Progenitor cell of endocrine pancreas (in vitro differentiated cells): ENCODE measurements at places on chromosomes 6 and 20. TPM values are rescaled to one million over a fixed set of nuclear protein-coding genes. Genes with fewer than 3 reads are reported as not detected.
A peak's percentile ranks its signal among the peaks of the same experiment; 100 is the strongest.

GRCh38 chr6:147179809-147180208 lies 24.4 kb upstream of the STXBP5 start:
- DNase-seq = no peak

- DNase-seq = no peak
Observed at GRCh38 chr6:93604951-93605350, 185.6 kb upstream of the EPHA7 start.

- DNase-seq = no peak
Observed at GRCh38 chr6:21342501-21342900, 251.1 kb upstream of the SOX4 start.

- DNase-seq = no peak
Observed at GRCh38 chr20:3839328-3839727, 7.3 kb upstream of the MAVS start.

- no peak for DNase-seq
Observed at GRCh38 chr6:8223678-8224077, 121.3 kb upstream of the EEF1E1 start.

- DNase-seq = no peak
Observed at GRCh38 chr6:33987531-33988021, 158.3 kb downstream of the GRM4 start.

GRCh38 chr20:40945754-40946450 lies 82.7 kb upstream of the TOP1 start:
- DNase-seq = peak; percentile 31

DNA sequence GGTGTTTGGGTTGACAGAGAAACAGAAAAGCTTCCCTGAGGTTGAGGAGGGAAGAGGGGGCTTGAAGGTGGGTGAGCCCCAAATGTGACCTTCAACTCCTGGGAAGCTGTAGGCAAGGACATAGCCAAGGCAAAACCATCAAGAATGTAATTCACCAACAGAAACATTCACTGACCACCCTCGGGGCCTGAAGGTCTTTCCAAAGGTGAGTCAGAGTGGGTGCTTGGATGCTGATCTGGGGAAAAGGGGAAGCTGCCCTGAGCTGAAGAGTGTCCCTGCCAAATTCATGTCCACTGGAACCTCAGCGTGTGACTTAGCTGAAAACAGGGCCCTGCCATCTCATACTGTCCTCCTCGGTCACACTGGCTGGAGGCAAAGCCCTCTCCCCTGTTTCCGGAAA lies 234.2 kb upstream of the SULF2 start:
- DNase-seq = no peak

DNA sequence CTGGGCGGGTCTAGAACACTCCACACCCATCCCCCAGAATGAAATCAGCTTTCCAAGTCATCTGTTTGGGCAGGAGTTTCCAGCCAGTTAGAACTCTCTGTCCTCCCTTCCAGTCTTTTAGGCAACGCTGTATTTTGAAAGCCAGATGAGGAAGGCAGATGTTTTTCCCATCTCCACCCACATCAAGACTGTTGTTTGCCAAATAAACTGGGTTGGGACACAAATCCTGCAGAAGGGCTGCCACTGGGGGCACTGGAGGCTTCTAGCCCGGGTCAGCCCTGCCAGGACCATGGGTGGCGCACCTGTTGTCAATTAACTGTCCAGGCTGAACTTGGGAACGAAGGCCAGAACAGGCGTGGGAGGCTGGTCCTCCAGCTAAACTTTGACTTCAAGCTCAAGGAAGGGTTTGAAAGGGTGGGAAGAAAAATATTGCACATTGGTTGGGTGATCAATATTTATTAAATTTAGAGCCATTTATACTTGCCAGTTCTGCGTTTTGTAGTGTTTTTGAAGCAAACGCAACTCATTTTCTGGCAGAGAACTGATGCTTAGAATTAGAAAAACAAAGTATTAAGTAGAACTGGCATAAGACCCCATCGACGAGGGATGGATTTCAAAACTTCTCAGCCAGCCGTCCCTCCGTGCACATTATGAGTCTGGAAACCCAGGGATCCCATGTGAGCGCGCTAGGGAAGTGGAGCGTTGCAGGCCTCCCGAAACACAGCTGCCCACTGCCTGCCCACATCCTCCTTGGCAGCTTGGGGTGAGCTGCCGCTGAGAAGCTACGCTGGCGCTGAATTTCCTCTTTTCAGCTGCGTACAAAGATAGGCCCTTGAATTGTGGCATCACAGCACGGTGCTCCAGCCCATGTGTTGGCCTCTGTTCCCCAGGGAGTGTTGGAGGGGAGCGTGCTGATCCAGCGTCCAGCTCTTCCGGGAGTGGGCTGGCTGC lies 297.4 kb downstream of the QKI start:
- no peak for DNase-seq

- no peak for DNase-seq
Observed at GRCh38 chr20:58566981-58567380, 51.8 kb upstream of the APCDD1L start.

GRCh38 chr6:166341464-166341863 lies 881 bp downstream of the SFT2D1 start:
- DNase-seq = no peak

GRCh38 chr20:15702161-15702560 lies 871.1 kb downstream of the KIF16B start:
- no peak for DNase-seq

DNA sequence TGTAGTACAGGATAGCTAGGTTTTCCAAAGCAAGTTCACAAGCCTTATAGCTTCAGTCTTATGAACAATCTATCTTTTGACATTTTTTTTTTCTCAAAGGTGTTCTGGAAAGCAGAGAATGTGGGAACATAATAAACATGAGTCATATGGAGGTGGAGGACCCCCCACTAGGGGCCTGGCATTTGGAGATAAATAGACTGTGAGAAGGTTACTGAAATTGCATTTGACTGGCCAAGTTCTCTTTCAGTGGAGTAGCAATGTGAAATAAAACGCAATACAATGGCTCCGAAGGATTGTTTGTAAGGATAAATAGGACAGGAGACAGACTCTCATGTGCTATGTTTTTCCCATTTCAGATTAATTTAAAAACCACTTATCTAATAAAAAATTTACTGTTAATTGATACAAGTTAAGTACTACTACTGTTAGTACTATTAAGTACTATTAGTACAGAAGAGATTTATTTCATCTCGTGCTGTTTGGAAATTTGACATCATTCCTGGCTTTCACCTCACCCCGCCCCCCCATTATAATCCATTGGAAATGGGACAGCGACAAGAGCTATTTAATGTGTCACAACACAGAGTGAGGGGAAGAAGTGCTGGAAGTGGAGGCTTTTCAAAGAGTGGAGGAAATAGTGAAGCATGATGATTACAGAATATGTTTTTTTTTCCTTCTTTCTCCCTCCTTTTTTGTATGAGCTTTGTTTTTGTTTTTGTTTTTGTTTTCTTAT lies 122.6 kb upstream of the ID4 start:
- no peak for DNase-seq

DNA sequence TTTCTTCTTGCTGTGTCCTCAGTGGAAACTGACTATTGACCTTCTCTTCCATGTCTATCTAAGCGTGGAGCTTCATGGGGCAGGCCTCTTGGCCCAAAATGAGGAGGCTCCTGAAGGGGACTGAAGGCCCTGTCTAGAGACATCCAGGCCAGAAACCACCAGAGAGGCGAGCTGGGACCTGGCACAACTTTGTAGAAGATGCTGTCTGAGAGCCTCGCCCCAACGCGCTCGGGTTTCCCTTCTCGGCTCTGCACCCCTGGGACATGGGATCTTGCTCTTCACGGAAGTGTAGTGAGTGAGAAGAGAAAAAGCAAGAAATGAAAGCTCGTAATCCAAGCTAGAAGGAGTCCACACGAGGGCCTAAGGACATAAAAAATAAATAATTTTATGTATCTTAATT lies 96.8 kb downstream of the GMPR start:
- DNase-seq = no peak

GRCh38 chr6:140572867-140573266 lies 1198.4 kb upstream of the CITED2 start:
- DNase-seq = no peak

- no peak for DNase-seq
Observed at GRCh38 chr6:163406366-163406765, 8.2 kb upstream of the QKI start.

DNA sequence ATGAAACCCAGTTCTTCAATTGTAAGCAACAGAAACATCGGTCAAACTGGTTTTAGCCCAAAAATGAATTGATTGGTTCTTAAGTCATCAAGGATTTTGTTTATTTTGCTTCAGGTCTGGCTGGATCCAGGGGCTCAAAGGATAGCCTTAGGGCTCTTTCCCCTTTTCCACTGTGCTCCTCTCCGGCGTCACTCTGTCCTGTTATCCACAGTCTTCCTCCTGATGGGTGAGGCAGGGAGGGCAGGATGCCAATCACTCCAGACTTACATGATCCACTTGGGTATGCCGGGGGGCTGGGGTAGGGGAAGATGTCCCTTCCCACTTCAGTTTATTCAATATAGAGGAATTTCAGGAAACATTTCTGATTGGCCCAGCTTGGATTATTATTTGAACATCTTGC lies 40.0 kb downstream of the PLAGL2 start:
- no peak for DNase-seq

DNA sequence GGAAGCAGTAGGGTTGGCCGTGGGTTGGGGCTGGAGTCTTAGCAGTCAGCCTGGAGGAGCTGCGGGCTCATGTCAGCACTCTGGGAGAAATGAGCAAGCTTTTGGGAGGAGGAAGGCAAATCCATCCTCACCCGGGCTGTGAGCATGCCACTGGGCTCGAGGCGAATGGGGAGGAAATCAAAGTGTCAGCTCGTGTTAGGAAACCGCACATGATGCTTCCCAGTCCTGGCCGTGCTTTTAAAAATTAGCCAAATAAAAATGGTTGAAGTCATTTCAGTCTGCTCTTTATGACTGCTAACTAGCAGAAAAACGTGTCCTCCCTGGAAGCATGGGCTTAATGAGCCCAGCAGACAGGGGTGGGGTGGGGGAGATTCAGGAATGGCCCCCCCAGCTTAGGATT lies 98.1 kb downstream of the NFATC2 start:
- no peak for DNase-seq

DNA sequence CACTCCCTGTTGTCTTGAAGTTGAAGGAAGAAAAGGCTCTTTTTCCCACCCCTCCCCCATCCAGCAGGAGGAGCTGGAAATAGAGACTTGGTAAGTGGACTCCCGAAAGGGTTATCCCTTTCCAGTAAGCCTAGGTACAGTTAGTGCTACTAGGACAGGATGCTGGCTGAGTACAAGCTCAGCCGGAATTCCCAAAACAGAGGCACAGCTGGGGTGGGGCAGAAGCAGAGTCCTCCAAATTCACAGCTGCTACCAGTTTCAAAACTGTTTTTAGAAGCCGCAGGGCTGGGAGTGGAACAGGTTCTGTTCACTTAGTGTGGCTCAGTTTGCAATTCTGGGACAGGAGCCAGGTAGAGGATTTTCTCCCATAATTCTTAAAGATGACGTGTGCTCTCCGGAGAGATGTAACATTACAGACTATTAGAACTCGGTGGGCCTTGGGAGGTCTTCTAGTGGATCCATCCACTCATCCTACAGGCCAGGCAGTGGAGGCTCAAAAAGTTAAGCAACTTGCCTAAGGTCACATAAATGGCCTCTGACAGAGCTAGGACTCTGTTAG lies 19.0 kb upstream of the UTRN start:
- DNase-seq = no peak

GRCh38 chr6:137475103-137475502 lies 19.1 kb downstream of the OLIG3 start:
- no peak for DNase-seq

GRCh38 chr6:144588697-144589325 lies 303.7 kb downstream of the UTRN start:
- DNase-seq = no peak

GRCh38 chr6:118921084-118921483 lies 13.9 kb downstream of the MCM9 start:
- DNase-seq = no peak

DNA sequence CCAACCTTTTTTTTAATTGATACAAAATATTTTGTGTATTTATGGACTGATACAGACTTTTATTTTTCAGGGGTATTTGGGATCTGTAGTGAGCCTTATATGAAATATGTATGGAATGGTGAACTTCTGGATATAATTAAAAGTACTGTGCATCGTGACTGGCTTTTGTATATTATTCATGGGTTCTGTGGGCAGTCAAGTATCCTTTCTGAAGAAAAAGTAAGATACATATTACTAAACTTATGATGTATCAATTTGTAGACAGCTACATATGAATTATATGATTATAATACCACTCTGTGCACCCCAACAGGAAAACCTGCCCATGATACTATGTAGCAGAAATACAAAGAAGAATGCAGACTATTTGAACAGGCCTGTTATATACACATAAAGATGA lies 47.2 kb downstream of the FIG4 start:
- no peak for DNase-seq

DNA sequence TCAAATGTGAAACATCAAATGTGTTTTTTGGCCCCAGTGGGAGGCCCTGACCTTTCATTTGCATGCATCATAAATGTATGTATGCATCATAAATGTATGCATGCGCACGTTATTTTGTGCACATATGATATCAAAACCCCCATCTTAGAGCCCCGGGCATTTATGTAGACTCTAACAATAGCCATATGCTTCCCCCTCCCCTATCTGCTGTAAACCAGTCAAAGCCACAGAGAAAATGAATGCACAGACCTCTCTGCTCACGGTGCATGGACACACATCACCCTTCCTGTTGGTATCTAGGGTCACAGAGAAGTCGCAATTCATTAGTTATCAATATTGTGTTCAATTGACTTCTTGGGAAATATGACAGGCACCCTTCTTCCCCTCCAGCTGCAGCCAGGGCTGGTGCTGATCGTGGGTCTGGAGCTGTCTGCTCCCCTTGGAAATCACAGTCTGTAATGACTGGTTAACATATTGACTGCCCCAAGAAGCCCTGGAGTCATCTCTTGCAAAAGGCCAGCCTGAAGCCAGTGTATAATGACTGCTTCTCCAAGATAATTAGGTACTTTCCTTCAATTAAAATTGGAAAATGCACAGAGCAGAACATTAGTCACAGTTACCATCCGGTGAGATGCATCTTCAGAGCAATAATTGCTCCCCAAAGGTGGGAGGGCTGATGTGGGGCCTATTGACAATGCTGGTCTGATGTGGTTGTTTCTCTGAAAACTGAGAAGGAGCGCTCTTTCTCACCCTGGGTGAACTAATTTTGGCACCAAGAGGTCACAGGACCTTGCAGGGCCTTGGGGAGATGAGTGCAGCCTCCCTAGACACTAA lies 532.2 kb downstream of the CDH26 start:
- no peak for DNase-seq

DNA sequence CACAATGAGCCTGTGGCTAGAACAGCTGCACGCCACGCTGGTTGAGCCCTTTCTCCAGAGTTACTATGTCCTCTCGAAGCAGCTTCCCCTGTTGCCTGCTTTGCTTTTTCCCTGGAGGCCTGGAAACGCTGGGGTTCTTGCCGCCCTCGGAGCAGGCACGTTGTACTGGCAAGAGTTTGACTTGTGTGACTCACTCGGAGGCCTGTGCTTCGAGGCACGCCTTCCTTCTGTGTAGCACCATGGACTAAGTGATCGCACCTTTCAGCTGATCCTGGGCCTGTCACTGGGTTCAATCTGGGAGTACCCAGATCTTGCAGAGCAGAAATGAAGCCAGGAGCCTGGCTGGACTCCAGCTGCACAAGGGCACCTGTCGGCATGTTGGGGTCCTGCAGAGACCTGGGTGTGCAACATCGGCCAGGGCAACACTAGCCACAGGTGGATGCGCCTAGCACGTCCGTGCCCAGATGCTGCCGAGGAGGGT lies 5.2 kb downstream of the INSM1 start:
- no peak for DNase-seq

The GSS gene
- 71.5 and 72.5 TPM in 2 replicates for total RNA-seq

The GABRR2 gene
- 0.47 and 0.53 TPM in 2 replicates for total RNA-seq

The PACRG gene
- total RNA-seq = 2.4 TPM in 2 replicates

The SLA2 gene
- total RNA-seq = 0.62 and 0.77 TPM in 2 replicates

The C20orf141 gene
- not detected in 2 replicates for total RNA-seq

The KIF25 gene
- total RNA-seq = not detected in 2 replicates

The LY6G6D gene
- total RNA-seq = not detected in 2 replicates

The MAS1 gene
- not detected in 2 replicates for total RNA-seq

The ARMH2 gene
- not detected in 2 replicates for total RNA-seq

The MOG gene
- total RNA-seq = not detected in 2 replicates

The BNIP5 gene
- total RNA-seq = 0.07 and 0.10 TPM in 2 replicates
